Activated CD4-positive, alpha-beta T cell treated with anti-CD3 and anti-CD28 coated beads, Interleukin-2, amount 10 ng/mL, durations not matched to agents 7 days and 5 days (primary cell): ENCODE measurements at places on chromosomes 5 and 9. TPM values are rescaled to one million over a fixed set of nuclear protein-coding genes. Genes with fewer than 3 reads are reported as not detected.

- H3K4me3 ChIP-seq = no peak overlapping the region
- no peaks in the 10 kb centered on the region for H3K4me1 ChIP-seq
- H3K27me3 ChIP-seq = peaks cover 19% of the 10 kb centered on the region
- no peaks in the 10 kb centered on the region for H3K36me3 ChIP-seq
- DNase-seq = no peak
Observed at GRCh38 chr5:71873191-71873591, 154.1 kb downstream of the CARTPT start.

- H3K36me3 ChIP-seq = no peaks in the 10 kb centered on the region
- DNase-seq = no peak
- H3K27me3 ChIP-seq = peaks cover 2% of the 10 kb centered on the region
- H3K4me3 ChIP-seq = no peak overlapping the region
- H3K4me1 ChIP-seq = no peaks in the 10 kb centered on the region
- no peak overlapping the region for H3K27ac ChIP-seq
Observed at GRCh38 chr5:41275813-41276512, 62.6 kb upstream of the C6 start.

DNA sequence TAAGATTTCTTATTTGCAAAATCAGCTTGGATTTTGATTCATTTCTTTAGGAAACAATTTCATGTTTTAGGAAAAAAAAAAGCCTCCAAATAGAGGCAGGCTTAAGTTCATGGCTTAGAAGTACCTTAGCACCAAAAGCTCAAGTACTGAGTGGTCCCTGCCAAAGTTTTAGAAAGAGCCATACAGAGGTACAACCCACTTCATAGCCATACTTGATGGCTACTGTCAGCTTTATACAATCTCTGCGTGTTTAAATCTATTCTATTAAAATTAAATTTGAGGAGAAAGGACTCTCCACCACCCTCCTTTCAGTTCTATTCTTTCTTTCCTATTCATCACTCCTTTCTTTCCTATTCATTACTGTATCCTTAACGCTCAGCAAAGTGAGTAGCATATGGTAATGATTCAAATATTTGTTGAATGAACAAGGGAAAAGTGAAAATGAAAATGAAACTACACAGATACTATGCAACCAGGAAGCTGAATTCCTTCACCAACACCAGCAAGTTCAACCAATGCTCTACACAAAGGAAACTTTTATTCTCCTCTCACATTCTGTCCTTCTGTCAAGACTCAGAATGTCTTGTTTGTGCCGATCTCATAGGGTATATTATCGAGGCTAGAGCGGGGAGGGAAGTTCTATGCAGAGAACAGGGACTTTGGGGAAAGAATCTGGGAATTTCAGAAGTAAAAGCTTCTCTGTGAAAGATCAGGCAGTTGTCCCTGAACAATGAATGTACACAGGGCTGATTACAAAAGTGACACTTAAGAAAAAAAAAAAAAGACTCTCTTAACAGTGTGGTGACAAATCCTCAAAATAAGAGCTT, 138.6 kb upstream of the SPEF2 start:
- peak overlapping the region; percentile 91 for H3K27ac ChIP-seq
- no peaks in the 10 kb centered on the region for H3K27me3 ChIP-seq
- DNase-seq = peak; percentile 25

DNA sequence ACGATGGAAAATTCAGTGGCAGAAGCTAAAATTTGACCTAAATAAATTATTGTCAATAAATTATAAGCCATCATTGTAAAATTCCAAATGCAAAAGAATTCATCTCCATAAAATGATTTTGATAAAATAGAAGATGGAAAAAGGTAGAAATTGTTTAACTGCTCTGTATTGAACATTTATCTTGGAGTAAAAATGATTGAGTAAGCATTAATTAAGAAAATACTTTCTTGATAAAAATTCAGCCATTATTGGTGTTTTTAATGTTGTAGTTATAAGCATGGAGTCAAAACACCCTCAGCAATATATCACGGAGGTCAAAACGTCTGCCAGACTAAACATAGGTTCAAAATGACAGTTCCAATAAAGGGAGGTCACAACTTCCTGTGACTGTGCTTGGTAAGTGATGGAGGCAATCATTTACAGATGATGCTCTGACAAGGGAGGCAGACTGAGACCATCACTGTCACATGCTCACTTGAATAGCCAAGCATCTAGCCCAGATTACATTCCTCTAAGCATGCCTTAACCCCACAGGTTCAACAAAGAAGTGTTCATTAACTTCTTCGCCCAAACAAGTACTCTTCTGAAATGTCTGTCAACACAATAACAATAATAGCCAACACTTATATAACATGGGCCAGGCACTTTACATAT, 69.5 kb downstream of the SH3TC2 start:
- no peak overlapping the region for H3K4me3 ChIP-seq
- DNase-seq = no peak
- H3K27ac ChIP-seq = no peak overlapping the region

The SPINK6 gene
- total RNA-seq = not detected

DNA sequence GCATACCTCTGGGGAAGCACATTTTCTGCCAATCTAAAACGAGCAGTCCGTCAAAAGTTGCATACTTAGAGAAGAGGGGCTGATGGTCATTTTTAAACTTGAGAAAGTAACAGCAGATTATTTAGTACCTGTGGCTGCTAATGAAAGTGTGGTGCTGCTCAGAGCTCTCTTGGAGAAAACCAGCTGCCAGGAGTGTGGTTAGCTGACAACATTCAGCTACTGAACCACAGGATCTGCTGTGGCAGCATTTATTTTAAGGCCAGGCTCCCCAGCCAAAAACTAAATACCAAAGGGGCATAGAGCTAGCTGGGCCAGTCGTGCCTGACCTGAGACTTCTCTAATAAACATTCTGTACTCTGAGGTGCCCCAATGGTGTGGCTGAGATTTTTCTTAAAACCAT, 203.6 kb downstream of the EDIL3 start:
- no peak overlapping the region for H3K27ac ChIP-seq
- no peaks in the 10 kb centered on the region for H3K4me1 ChIP-seq
- no peaks in the 10 kb centered on the region for H3K27me3 ChIP-seq
- H3K36me3 ChIP-seq = no peaks in the 10 kb centered on the region
